Activated T-helper 1 cell treated with anti-CD3 and anti-CD28 coated beads, Interleukin-12 subunit alpha, Interleukin-12 subunit beta, Interleukin-2, Interleukin-4 antibody, amounts not matched to agents 30 ng/mL and 10 ng/mL and 1 ng/mL, durations not matched to agents 14 hours and 24 hours and 36 hours (primary cell): ENCODE measurements at places on chromosomes 3 and 15. TPM values are rescaled to one million over a fixed set of nuclear protein-coding genes. Genes with fewer than 3 reads are reported as not detected.

The TM4SF1 gene
- total RNA-seq: 0.13 and 0.22 TPM in 2 replicates

DNA sequence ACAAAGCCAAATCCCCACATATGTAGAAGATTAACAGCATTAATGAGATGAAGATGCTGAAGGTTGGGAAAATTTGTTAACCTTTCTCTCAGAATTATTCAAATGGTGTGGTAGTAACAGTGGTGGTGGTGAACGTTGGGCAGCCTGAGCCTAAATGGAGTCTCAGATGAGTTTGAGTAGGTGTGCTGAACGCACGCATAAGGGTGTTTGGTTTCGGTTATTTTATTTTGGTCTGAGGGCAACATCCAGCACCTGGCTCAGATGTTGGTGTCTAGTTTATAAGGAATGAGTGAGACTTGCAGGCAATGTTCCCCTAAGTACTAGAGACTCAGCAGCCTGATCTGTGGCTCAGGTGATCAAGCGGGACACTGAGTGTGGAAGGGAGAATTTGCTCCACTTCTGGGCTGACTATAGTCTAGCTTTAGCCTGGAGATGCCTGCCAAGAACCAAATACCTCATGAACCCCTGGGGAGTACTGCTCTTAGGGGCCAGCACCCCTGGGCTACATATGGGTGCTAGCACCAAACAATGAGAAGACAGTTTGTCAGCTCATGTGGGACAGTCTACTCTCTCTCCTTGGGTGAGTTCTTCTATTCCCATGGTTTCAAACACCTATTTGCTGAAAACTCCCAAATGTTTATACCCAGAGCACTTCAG, 39.5 kb upstream of the ATP2C1 start:
- DNase-seq: no peak

GRCh38 chr3:43041517-43041916, 62.4 kb downstream of the GASK1A start:
- DNase-seq: no peak

The GPR62 gene
- total RNA-seq: not detected in 2 replicates

- no peak for DNase-seq
Measured at GRCh38 chr15:29133321-29133720, 136.3 kb downstream of the NSMCE3 start.

The UROC1 gene
- not detected in 2 replicates for total RNA-seq

DNA sequence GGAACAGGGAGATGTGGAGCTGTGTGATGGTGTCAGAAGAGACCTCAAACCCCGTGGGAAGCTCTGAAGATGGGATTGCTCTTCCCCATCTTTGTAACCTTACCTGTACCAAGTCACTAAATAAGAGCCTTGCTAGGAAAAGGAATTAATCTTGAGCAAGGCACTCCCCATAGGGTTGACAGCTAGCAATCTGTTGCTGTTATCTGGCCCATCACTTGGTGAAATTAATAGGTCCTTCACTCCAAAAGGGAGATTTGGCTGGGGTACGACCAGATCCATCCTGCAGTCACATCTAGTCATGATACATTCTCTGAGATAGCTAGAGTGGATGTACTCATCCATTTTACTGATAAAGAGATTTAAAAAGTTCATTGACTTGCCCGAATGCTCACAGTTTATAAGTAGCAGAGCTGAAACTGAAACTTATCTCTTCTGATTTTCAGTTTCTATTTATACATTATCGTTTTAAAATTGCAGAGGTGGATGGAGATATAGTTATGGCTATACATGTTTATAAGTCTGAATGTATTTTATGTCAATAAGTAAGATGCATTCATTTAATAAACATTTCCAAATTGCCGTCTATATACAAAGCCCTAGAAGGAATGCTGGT, 299.1 kb upstream of the MCTP2 start:
- no peak for DNase-seq

DNA sequence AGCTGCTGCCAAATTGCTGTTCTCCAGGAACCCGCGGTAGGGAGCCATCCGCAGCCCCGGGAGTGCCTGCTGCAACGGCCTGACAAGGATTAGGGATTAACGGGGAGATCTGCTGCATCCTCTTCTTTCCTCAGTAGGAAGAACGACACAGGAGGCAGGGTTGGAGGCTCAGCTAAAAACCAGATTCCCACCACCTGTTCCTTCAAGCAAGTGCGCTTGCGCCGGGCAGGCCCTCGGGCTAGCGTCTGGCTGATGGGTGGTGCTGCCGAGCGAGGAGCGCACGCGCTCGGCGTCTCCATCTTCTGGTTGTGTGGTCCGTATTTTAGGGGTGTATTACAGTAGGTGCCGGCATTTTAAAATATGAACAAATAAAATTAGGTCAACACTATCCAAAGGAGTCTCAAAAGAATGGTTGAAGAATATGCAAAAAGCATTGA, 25.4 kb upstream of the SLC25A26 start:
- no peak for DNase-seq

The ADAMTS9 gene
- not detected in 2 replicates for total RNA-seq

GRCh38 chr3:109131276-109131675, 5.2 kb upstream of the C3orf85 start:
- no peak for DNase-seq

DNA sequence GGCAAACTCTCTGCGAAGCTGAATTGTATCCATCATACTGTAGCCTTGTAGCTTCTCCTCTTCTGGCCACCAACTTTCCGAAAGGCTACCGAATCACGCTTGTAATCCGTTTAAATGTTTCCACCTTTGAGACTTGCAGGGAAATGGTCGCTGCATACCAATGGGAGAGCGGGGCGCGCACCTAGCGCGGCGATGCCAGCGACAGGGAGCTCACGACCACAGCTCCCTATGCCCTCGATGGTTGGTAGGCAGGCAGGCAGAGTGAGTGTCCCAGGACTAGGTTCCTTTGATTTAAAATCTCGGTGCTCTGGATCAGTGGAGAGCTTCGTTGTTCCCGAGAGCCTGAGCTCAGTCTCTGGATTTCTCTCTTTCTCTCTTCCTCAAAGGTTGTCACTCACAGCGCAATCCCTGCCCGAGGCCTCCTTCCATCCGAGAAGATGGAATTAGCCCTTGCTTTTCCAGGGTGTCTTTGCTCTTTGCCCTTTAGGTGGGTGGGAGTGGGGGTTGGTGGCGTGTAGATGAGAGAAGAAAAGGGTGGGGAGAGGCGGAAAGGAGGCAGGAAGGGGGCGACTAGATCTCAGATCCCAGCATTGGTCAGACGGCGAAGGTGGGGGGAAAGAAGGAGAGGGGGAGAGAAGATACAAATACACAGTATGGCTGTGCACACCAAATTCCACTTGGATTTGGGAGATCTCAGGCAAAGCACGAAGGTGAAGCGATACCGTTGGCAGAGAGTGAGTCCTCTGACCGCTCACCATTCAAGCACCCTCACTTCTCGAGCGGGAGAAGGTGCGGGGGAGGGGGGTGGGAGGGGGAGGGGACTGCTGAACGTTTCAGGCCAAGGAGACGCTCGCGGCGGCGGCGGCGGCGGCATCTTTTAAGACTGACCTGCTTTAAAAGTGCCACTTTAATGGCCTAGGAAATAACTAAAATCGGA, at the start of gene SLITRK3:
Gene SLITRK3, minus strand, starts transcription at position 745 of the 937 bp plus-strand sequence. CDS start 5,554 bp downstream, outside the sequence.
- no peak for DNase-seq

The ADAMTSL3 gene
- not detected in 2 replicates for total RNA-seq
